ENCODE measurements at places on chromosomes 11 and 22.

DNA sequence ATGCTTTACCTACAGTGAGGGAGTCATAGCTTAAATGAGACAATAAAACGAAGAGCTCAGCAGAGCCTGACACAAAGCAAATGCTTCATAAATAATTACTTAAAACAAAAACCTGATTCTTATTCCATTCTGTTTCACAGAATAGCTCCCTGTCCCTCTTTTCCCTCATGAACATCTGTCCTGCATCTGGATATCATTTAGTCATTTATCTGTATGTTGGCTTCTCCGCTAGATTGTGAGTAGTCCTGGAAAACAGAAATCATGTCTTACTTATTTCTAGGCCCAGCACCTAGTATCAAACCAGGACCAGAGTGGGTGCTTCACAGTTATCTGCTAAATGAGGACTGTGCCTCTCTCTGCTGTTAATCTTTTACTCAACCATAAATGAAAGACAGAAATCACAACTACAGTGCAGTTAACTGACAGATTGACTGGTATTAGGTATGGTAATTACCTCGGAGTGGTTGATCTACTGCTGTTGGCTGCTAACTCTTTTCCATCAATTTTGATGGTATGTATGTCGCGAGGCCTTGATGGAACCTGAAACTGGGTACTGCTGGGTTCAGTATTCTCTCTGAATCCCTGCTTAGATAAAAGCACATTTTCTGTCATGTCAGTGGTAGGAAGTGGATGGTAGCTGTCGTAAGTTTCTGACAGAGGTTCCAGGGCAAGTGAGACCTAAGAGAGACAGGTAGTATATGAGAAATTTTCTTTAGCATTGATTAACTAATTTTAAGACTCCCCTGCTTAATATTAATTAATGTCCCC, 31.5 kb downstream of the C2CD3 start:
- no peak for DNase-seq

GRCh38 chr11:112519751-112520150, 259.1 kb upstream of the PLET1 start:
- no peak for DNase-seq

GRCh38 chr22:37624017-37624365, 15.4 kb downstream of the GGA1 start:
- no peak for DNase-seq

DNA sequence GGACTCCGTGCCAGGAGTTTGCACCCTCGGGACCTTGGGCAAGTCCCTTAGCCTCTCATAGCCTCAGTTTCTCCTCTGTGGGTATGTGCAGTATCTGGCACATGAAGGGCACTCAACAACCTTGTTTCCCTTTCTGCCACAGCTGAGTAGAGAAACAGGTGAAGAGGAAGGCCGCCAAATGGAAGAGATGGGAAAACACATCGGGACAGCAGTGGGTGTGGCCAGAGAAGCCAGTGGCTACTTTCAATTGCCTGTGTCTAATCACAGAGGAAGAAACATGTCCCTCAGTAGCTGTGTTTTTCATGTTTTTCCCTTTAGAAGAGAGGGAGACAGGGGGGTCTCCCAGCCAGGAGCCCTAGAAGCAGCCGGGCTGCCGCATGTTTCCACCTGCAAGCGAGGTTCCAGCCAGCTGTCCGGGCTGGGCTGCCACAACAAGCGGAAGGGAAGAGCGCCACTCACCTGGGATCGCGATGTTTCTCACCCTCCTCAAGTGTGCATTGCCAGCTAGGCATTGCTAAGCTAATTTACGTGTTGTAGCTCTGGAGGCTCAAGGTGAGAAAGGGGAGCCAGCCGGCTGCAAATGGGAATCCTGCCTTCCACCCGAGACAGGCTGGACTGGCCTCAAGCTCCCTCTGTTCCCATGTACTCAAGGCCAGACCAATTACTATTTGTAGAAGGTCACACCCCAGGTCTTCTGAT, 16.7 kb downstream of the ASPHD2 start:
- no peak for DNase-seq

DNA sequence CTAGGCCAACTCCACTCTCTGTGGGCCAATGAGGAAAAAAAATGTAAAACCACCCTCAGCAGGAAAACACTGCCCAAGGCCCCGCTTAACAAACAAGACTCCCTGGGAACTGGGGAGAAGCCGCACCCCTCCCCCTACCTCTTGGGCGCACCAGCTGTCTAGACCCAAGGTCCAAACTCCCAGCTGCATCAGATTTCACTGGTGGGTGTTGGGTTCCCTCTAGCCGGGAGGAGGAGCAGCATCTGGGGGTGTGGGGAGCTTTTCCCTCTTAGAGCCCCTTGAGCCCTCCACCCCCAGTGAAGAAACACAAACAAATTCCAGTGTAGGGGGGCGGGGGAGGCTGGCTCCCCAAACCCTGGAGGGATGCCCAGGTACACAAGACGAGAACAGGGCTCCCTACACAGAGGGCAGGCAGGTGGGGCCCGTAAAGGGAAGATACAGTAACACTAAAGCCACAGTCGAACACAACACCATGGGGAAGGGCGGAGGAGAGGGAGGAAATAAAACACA, 64.9 kb downstream of the NECTIN1 start:
- DNase-seq = no peak

DNA sequence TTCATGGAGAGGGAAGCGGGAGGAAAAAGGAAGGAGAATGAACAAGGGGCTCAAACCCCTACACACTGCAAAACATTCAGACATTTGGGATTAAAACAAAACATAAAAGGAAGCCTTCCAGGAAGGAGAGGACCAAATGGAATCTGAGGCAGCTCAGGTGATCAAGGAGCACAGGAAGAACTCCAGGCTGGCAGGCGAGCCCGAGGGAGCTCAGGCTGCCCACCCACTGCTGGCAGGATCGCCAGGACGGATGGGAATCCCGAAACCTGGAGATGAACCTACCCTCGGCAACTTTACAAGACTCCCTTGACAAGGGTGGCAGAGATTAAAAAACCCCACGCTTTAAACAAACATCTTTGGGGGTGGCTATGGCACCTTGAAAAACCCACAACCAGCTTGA, 5.0 kb upstream of the PYGM start:
- DNase-seq = no peak

GRCh38 chr11:111912535-111912934, at the start of gene HSPB2:
TSS of gene HSPB2 (plus strand) at chr11:111912734. CDS start at chr11:111912830, 96 bp downstream.
- DNase-seq = no peak

GRCh38 chr11:78954261-78954660, 379.6 kb upstream of the NARS2 start:
- DNase-seq = no peak

GRCh38 chr22:21939461-21939913, 13.2 kb downstream of the PPM1F start:
- DNase-seq = no peak

- no peak for DNase-seq
Measured at GRCh38 chr11:65315204-65315865, 669 bp downstream of the CDC42EP2 start.

DNA sequence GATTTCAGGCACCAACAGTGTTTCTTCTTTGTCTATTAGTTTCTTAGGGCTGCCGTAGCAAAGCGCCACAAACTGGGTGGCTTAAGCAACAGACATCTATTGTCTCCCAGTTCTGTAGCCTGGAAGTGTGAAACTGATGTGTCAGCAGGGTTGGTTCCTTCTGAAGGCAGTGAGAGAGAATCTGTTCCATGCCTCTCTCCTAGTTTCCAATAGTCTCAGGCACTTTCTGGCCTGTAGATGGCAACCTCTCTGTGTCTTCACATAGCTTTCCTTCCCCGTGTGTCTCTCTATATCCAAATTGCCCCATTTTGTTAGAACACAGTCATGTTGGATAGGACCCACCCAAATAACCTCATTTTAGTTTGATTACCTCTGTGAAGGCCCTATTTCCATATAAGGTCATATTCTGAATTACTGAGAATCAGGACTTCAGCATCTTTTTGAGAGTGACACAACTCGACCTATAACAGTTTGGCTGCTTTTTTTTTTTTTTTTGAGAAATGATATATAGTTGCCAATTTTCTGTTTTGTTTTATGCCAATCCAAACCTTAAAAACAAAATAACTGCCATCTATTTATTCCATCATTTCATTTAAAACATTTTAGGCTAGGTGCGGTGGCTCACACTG, 108.2 kb downstream of the SLC36A4 start:
- DNase-seq = peak; percentile 19

DNA sequence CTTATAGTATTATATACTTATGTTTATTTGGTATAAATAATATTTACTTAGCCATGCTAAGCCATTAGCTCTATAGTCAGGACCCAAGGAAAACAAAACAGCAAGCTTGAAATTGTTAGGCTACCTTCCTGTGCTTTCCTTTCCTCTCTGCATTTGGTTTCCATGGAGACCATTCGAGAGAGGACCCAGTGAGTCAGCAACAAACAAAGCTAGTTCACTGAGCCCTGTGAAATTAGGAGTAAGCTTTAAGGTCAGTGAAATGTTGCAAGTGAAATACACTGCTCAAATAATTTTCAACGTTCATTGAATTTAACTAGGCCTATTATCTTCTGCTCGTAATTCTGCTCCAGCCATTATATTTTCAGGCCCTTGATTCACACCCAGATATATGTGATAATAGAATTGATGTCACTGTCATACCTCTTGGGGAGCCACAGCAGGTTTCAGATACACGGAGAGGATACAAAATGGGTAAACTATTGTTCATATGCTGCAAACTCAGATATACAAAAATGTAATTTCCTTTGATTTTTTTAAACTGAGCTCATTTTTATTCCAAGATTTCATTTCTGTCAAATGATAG, 9.1 kb upstream of the OR10D3 start:
- peak; percentile 81 for DNase-seq

GRCh38 chr22:27975381-27976013, 56.4 kb upstream of the PITPNB start:
- no peak for DNase-seq

GRCh38 chr11:102323542-102324251, 6.4 kb downstream of the BIRC3 start:
- peak; percentile 34 for DNase-seq

DNA sequence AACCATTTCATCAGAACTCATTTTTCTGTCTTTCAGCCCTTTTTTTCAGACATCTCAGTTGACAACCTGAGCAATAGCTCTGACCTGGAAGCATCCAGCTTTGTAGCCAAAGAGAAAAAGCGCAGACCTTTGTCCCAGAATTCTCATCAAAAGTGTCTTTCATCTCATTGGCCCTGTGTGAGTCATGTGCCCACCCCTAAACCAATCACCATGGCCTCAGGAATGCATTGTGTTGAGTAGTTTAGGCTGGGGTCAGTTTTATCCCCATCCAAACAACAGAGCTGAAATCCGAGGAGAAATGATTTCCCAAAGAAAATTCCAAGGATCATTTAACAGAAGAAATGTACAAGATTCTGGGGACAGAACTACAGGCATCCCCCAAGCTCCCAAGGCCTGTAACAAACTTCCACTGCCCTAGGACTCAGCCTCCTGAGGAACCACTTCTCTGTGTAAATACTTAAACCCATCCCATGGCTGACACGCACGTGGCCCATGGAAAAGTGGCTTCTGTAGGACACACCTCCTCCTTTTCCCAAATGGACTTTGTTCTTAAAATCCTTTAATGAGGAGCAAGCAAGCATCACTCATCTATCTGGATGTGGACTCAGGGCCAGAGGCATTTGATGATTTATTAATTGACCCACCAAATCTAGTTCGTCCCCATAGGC, 429.0 kb downstream of the SOX6 start:
- no peak for DNase-seq

DNA sequence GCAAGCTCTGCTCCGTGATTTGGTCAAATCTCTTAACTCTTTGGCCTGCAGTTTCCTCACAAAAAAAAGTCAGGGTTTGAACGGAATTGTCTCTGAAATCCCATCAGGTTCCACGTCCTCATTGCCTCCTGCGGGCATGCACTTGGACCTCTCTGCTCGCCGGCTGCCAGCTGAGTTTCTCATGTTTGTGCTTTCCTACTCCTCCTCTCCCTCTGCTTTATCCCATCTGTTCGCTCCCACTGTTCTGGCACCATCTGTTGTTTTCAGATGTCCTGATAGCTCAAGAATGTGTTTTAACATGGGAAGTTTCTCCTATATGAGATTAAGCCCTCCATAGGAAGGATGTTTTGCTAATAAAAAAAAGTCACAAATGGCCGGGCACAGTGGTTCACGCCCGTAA, 49.4 kb upstream of the ARHGAP42 start:
- DNase-seq = no peak

DNA sequence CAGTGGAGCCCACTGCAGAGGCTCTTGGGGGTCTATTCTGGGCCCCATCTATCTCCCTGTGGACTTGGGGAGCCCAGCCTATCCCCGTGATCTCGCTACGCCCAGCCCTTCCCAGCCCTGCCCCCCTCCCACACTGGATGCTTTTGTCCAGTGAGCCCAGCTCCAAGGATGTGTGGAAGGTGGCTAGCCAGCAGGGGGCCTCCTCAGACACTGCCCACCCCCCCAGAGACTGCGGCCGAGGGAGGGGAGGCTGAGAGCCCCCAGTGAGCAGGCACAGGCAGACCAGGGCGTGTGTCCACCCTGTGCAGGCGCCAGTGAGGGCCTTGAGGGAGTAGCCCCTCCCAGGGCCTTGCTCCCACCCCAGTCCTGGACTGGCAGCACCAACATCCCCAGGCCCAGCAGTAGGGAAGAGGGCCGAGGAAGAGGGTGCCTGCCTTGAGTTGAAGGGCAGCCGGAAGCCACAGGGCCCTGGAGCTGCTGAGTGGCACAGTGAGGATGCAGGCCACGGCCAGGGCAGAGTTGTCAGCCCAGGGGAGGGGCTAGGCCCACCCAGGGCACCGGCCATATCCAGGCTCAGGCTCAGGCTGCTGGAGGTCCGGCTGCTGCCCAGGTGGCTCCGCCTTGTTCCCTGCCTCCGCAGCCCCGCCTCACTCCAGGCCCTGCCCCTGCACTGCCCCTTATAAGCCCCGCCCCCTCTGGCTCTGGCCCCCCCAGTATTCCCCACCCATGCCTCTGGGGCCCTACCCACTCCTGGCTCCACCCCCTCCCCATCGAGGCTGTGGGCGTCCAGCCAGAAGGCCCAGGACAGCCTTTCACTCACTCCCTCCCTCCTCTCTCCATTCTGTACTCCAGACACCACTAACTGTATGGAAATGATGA, 28.0 kb downstream of the MOB2 start:
- no peak for DNase-seq

- DNase-seq = no peak
Measured at GRCh38 chr22:50298937-50299784, 8.3 kb downstream of the PLXNB2 start.

Measured in astrocyte of the cerebellum (primary cell).